ENCODE measurements at places on chromosomes 5 and 9.

GRCh38 chr5:125717209-125717608 is 706.0 kb upstream of the GRAMD2B start:
- DNase-seq, result no peak

DNA sequence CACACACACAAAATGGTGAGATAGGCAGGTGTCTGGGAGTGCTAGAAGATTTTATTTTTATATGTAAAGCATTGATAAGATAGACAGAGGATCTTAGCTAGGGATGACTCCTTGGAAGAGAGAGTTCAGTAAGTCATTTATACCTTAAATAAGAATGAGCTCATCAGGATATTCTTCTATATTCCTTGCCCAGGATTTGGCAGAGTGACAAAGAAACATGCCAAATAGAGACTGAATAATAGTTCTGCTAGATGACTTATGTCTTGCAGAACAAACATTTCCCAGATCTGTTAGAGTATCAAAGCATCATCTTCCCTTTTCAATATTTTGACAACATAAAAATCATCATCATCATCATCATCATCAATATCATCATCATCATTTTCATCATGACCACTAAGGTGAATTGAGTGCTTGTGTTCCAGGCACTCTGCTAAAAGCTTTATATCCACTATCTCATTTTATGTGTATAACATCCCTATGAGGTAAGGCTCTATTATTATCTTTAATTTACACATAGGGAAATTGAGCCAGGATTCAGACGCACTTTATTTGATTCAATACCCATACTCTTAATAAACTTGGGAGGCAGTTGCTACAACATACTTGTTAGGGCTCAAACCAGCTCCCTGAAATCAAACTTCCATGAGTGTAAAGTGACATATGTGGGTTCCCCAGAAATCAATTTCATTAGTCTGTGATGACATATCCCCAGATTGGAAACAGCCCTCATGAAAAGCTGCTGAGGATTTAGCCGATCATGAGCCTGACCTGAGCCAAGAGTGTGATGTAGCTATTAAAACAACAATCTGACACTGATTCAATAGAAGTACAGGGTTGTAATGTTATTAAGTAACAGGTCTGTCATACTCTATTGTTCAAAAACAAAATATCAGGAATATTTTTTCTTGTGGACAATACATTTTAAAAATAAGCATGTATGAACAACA is 176.3 kb upstream of the SEMA6A start:
- no peak for DNase-seq

- no peak for DNase-seq
Observed at GRCh38 chr5:147464211-147464610, 45.7 kb downstream of the DPYSL3 start.

DNA sequence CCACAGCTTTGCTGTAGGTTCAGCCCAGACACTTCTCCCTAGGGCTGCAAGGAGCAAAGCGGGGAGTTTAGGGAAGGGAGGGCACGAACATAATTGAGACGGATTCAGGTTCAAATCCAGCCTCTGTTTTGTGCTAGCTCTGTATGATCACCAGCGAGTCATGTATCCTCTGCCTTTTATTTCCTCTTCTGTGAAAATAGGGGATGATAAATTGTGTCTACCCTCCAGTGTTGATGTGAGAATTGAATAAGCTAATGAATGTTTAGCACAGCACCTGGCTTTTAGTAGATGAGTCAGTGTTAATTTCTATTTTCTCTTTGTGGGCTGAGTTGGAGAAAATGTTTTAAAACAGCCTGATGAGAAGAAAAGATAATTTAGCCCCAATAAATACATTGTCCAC is 6.2 kb downstream of the MLANA start:
- DNase-seq, result no peak

DNA sequence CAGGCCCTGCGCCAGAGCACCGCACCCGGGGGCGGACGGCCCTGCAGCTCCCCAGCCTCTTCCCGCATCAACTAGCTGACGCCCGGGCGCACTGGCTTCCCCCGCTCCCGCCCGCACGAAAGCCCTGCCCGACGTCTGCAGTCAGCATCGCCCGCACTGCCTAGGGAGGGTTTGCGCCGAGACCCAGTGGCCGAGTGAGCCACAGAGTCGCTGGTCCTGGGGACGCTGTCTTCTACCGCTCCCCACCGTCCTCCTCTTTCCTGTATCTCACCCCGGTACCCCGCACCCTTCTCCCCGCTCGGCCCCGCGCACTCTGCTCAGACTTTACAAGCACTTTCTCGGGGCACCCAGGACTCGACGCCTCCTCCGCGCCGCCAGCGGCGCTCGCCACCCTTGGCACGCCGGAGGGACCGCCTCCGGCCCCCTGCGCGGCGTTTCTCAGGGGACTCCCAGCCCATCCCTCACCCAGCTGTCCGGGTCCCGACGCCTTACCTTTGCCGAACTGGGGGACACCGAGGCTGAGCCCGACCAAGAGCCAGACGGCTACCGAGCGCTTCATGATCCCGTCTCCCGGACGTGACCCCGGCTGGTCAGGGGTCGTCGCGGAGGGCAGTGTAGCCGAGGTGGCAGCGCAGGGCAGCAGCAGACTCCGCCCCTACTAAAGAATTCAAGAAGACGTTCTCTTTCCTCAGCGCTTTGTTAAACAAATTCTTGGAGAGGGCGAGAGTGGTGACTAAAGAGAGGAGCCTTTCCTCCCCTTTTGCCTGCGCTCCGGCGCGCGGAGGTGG is 670 bp downstream of the EDIL3 start:
- no peak for DNase-seq

DNA sequence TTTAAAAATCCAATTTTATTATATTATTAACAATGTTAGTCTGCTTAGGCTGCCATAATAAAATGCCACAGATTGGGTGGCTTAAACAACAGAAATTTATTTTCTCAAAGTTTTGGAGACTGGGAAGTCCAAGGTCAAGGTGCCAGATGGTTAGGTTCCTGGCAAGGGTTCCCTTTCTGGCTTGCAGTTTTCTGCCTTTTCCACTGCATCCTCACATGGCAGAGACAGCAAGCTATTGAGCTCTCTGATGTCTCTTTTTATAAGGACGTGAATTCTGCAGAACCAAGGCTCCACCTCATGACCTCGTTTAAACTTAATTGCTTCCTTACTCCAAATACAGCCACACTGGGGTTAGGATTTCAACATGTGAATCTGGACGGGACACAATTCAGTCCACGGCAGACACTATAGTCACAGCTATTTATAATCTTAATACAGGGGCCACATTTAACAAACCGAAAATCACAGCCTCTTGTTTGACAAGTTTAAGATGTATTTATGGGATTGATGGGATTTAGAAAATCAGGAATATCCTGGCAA is 174.9 kb upstream of the PUM3 start:
- no peak for DNase-seq

GRCh38 chr9:131475956-131476776 is 26.6 kb upstream of the POMT1 start:
- no peak for DNase-seq

- no peak for DNase-seq
Observed at GRCh38 chr5:116442095-116442534, 132.5 kb downstream of the SEMA6A start.

- no peak for DNase-seq
Observed at GRCh38 chr5:171681061-171681460, 104.6 kb upstream of the SMIM23 start.

DNA sequence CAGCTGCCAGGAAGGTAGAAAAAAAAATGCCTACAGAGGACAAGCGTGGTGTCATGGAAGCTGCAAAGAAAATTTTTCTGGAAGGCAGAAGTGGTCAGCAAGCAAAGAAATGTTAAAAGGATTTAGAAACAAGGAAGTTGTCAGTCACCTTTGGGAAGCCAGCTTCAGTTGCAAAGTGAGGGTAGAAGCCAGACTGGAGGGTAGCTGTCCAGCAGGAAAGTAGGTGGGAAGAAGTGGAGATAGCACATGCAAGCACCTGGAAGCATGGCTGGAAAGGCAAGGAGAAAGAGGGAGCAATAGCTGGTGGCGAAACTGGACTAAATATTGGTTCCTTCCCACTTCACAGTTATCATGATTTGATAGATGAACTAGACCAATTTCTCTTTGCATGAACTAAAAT is 54.3 kb downstream of the ADRB2 start:
- DNase-seq, result no peak

GRCh38 chr5:157513182-157513581 is 53.2 kb downstream of the NIPAL4 start:
- no peak for DNase-seq

GRCh38 chr9:21267485-21268346 is 27.9 kb upstream of the IFNA14 start:
- DNase-seq, result no peak

DNA sequence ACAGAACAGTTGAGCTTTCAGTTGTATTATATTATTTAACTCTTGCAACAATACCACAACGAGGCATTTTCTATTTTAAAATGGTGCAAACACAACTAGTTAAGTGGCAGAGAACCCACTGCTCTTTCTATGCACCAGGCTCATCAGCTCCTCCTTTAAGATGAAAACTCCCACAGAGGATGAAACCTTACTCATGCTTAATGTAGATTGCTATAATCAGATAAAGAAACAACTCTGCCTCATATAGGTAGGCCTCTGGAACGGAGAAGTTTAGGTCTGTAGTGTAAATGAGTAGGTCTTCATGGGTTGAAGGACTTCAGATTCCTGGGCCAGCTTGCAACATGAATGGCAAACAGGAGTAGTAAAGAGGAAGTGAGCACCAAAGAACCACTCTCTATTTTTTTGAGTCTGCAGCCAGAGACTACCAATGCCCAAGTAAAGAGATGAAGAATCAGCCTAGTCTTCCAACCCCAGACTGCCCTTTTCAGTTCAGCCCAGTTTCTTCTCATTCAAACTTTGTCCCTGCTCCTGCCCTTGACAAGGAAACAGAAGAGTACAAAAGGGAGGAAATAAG is 33.9 kb downstream of the HACD4 start:
- DNase-seq, result no peak

GRCh38 chr9:77848897-77849296 is 182.7 kb downstream of the GNAQ start:
- DNase-seq, result no peak

DNA sequence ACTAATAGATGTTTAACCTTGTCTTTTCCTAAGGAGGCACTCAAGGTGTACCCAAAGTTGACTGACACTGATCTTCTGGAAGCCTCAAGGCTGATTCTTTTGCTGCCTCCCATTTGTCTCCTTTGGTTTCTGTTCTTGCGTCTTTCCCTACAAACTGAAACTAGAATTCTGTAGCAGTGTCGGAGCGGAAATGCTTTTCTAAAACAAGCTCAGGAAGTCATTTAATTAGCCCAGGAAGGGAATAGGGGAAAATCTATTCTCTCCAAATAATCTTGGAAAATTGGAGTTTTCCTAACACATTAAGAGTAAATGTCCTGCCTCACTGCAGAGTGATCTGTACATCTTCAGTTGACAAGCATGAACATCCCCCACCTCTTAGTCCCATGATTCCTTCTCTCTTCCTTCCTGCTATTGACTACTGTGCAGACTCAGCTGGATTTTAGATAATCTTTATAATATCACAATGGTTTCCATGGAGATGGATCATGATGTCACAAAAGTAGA is 182.7 kb downstream of the NR3C1 start:
- no peak for DNase-seq

- no peak for DNase-seq
Observed at GRCh38 chr5:175216991-175217390, 227.0 kb downstream of the DRD1 start.

DNA sequence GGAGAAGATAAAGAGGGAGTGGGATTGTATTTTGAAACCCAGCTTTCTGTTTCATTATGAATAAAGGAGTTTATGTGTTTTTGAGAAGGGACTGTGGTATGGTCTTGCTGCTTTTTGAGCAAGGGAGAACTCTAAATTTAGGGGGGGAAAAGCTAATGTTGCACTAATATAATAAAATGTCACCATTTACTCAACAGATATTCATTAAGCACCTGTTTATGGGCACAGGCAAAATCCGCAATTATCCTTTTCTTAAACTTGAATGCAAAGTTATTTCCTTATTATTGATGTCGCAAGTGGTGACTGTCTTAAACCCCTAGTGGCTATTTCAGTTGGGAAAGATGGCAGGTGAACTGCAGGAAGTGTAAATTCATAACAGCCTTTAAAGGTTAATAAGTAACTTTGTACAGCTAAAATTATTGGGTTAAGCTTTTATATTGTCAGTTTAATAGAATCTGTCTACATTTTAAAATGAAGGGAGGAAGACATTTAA is 1.5 kb downstream of the CDC42SE2 start:
- DNase-seq, result no peak

GRCh38 chr5:174098694-174099093 is 53.2 kb downstream of the NSG2 start:
- no peak for DNase-seq

DNA sequence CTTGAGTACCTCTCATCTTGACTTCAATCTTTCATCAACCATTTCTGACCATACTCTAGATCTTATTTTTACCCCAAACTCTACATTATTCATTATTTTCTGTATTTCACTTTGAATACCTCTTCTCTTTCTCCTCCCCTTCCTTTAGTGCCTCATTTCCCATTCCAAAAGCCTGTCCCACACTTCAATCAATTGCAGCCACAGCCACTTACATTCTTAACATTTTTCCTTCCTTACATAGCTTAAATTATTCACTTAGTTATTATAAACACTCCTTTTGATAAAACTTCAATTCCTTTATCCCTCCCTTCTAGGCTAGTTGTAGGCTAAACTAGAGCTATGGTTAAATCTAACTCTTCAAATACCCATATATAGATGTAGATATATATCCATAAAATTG is 344.0 kb downstream of the PRR16 start:
- no peak for DNase-seq

DNA sequence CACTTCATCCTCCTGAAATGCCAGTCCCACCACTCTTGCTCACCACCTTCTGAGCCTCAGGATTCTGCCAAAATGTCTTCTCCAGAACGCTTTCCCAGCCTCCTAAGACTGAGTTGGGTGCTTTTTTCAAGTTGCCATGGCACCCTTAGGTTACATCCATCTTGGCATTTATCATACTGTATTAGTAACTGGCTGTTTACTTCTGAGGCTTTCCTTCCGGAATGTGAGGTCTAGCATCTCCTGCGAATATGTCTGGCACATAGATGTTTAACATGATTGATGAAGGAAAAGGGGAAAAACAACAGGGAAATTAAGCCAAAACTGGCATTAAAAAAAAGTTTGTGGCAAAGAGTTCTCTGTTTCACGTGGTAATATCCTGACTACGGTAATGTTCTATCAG is 24.9 kb downstream of the RNF130 start:
- DNase-seq, result no peak

DNA sequence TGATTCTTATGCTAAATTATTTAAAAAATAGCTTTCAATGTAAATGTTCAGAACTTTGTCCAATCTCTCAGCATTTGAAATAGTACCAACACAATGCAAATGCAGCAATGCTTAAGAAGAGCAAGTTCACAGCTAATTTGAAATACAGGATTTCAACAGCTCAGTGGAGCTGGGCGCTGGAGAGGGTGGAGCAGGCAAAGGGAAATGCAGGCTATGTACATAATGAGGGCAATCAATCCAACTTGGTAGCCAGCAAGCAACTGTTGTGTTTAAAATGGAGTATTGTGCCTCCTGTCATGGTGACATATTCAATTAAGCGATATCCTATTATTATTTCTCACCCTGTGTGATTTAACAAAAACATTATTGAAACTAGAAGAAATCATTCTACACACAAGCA is 568.8 kb downstream of the PSAT1 start:
- DNase-seq, result no peak

All from stimulated activated CD4-positive, alpha-beta T cell treated with anti-CD3 and anti-CD28 coated beads, Interleukin-15, amount 100 ng/mL, for 1 hour (primary cell).